ENCODE measurements at places on chromosomes 3 and 15.

- DNase-seq: no peak
These were observed 54.0 kb upstream of the EIF1B start for GRCh38 chr3:40255532-40255931.

DNA sequence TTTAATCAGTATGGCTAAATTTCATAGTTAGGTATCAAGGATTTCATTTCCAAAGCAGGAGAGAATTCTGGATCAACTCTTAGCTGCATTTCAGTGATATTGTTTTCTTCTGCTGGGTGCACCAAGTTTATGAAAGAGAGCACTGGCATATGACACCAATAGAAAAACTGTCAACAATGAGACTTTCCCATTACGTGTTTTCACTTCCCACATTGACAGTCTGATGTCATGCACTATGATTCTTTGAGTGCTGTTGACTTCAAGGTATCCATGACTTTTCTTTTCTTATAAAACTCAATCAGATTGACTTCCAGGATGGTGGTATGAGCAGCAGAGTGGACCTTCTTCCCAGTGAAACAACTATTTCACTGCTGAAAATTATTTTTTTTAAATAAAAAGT is 476.1 kb downstream of the EDEM1 start:
- no peak for DNase-seq

DNA sequence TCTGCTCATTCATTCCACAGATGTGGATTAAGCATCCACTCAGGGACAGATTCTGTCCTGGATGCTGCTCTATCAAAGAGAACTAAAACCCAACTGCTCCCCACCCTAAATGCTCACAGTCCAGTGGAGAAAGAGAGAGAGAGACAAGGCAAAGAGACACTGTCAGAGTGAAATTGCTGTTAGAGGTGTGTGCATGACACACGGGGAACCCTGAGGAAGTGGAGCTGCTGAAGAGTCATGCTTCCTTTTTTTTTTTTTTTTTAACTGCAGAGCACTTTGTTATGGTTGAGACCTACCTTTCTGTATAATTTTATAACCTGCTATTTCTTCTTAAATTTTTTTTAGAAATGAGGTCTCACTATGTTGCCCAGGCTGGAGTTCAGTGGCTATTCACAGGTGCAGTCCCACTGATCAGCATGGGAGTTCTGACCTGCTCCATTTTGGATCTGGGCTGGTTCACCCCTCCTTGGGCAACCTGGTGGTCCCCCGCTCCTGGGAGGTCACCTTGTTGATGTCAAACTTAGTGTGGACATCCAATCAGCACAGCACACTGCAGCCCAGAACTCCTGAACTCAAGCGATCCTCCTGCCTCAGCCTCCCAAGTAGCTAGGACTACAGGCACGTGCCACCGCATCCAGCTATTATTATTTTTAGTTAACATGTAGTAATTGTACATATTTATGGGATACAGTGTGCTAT is 18.2 kb upstream of the PSTPIP1 start:
- DNase-seq: no peak

DNA sequence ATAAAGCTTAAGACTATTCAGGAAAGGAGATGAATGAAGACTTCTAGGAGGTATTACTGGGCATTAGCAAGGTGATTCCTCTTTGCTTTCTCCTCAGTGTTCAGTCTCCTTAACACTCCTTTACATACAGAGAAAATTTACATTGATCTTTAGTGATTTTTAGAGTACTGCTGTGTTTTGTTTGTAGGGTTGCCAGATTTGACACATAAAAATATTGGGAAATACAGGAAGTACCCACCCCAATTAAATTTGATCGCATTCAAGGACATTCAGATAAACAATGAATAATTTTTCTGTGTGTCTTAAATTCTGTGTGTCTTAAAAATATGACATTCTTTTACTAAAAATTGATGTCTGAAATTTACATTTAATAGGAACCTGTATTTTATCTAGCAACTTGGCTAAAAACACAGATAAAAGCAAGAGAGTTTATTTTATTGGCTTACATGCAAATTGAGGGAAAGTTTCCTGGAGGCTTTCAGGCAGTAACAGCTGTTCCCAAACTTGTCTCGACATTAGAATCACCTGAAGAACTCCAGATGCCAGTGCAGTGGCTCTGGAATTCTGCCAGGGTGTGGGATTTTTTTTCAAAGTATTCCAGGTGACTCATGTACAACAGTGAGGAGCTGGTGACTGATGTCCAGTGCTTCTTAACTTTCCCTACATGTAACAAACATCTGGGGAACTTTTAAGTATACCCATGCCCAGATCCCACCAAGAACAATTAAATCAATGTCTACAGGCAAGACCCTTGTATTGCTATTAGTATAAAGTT is 23.4 kb upstream of the PLOD2 start:
- no peak for DNase-seq

GRCh38 chr3:77795013-77795412 is 755.1 kb downstream of the ROBO2 start:
- no peak for DNase-seq

DNA sequence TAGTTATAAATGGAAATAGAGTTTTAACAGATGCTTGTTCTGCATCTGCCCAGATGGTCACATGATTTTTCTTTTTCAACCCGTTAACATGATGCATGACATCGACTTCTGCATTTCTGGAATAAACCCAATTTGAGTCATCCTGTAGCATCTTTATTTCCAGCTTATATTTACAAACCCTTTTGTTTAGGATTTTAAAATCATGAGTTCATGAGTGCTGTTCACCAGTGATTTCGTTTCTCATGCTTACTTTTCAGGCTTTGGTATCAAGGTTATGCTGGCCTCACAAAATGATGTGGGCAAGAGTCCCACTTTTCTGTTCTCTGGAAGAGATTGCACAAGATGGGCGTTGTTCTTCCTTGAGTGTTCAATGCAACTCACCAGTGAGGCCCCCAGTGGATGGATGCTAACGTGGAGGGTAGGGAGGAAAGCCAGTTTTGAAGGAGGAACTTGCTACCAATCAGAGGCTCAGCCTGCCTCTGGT is 5.2 kb downstream of the HRH1 start:
- DNase-seq: no peak

DNA sequence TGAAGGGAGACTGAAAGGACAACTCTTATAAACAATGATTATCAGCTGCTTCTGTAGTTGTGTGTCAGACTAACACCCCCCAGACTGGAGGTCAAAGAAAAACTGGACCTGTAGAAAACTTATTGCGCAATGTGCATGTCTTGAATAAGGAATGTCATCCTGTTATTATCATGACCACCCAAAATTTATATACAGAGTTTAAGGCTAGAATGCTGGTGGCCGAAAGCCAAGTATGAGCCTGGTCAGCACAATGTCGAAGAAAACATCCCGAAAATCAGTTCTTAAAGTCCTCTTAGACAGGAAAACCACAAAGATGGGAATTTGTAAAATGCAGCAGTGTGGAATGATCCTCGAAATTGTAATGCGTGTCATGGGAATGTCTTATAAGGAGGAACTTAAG is 29.3 kb downstream of the RFTN1 start:
- no peak for DNase-seq
